Activated T-helper 1 cell treated with anti-CD3 and anti-CD28 coated beads, Interleukin-12 subunit alpha, Interleukin-12 subunit beta, Interleukin-2, Interleukin-4 antibody, amounts not matched to agents 30 ng/mL and 10 ng/mL and 1 ng/mL, durations not matched to agents 14 hours and 24 hours and 36 hours (primary cell): ENCODE measurements at places on chromosomes 11 and 22. TPM values are rescaled to one million over a fixed set of nuclear protein-coding genes. Genes with fewer than 3 reads are reported as not detected.

- DNase-seq = no peak
Measured at GRCh38 chr11:41392596-41392995, 66.9 kb downstream of the LRRC4C start.

ANGPTL5 gene
- not detected in 2 replicates for total RNA-seq

RTN4RL2 gene
- total RNA-seq = 0.54 TPM in 1 of 2 replicates, not detected in the other

DNA sequence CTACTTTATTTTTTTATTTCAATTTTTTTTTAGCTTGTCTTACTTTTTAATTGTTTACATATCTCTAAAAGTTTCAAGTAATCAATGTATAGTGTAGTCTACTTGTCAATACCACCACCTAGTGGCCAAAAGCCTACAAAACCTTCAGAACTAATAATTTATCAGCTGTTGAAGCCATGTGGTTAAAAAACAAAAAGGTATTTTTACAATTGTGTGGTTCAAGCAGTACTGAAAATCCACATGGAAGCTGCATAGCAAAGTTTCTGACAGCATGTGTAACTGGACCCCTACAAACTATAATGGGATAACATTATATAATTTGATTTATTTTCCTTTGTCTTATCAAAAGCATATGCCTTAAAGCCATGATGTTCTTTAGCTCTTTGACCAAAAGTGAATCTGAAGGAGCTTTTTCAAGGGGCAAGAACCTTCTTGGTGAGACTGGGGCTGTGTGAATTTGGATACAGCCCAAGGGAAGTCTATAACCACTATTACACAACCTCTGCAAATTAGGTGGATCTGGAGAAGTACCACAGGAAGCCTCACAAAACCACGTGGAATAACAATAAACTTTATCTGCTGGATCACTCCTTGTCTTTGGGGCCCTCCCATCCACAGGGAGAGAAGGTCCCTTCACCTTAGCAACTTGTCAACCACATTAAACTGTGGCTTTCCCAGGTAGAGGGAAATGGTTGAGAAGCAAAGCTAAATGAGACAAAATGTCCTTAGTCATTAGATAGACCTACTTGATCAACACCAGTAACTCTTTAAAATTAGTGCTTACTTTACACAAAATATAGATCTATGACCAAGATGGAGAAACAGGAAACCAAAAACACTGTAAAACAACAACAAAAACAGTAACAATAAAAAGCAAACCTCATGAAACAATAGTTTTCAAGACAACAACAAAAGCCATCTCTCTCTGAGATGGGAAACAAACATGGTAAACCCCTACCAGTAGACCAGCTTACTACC is 9.9 kb downstream of the NARS2 start:
- peak; percentile 31 for DNase-seq

MMP8 gene
- not detected in 2 replicates for total RNA-seq

MS4A12 gene
- not detected in 2 replicates for total RNA-seq

- DNase-seq = no peak
Measured at GRCh38 chr11:100009728-100010127, 677.4 kb upstream of the ARHGAP42 start.

GRCh38 chr22:28418008-28418407 is 261.6 kb downstream of the TTC28 start:
- DNase-seq = no peak
